Stimulated activated effector memory CD8-positive, alpha-beta T cell treated with anti-CD3 and anti-CD28 coated beads, Interleukin-12 subunit alpha, Interleukin-12 subunit beta, amount 100 ng/mL, for 72 hours (primary cell): ENCODE measurements at places on chromosomes 16 and 17.
A peak's percentile ranks its signal among the peaks of the same experiment; 100 is the strongest.

DNA sequence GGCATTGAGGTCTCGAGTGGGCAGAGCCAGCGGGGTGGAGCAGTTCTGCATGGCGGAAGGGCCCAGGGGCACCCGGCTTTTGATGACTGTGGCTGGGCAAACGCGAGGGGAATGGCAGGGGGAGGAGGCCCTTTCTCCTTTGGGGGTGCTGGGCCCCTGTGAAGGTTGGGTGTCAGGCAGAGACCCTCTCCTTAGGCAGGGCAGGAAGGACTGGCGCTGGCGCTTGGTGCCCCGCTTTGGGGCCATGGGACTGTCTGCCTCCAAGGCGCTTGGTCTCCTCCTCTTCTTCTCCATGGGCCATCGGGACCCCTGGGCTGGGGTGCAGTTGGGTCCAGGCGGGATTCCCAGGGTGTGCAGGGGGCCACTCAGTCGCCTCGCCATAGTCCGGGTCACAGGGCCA, 12.8 kb upstream of the GFAP start:
- DNase-seq = no peak

DNA sequence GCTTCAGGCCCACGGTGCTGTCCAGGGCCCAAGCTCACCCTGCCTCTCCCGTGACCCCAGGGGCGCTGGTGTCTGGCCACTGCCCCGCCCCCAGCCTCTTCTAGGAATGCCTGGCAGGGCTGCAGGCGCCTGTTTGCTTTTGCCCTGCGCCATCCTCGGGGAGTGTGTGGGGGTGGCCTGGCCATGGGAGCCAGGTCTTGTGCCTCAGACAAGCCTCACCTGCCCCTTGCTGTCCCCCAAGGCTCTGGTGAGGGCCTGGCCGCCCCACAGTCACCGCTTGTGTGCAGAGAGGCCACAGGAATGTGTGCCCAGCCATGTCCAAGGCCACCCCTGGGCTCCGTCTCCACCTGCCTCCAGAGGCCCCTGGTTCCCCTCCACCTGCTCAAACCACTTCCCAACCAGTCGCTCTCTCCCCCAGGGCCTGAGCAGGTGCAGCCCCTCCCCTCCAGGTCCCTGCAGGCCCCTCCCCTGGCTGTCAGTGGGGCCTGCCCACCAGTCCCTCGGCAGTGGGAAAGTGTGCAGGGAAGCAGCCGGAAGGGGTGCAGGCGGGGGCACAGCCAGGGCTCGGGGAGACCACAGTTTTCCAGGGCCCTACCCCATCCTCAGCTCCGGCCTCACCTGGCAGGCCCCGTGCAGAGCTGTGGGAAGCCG, 841 bp upstream of the IGFALS start:
- peak; percentile 48 for DNase-seq

GRCh38 chr17:21275047-21275578, 9.4 kb upstream of the MAP2K3 start:
- no peak for DNase-seq

- DNase-seq = no peak
Measured at GRCh38 chr17:43931062-43931571, 11.2 kb downstream of the PPY start.

- DNase-seq = no peak
Measured at GRCh38 chr17:37392024-37392590, 14.5 kb downstream of the ACACA start.

DNA sequence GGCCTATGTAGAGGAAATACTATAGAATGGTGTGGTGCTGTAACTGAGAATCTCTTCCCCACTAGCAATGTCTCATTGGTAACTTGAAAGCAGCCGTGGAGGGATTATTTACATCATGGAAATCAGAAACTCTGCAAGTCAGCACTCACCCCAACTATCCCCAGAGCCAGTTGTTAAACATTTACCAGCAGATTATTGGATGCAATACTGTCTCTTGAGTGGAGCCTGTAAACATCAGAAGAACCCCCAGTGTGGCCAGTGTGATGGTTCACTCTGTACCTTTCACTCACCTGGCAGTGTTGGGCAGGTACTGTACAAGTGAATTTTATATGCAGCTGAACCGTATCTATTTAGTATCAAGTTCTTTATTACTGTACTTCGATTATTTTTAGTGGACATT, 299.8 kb upstream of the SALL1 start:
- no peak for DNase-seq

GRCh38 chr17:50055426-50056216, at the start of gene ITGA3:
Gene ITGA3, plus strand, starts transcription at chr17:50056110. Its CDS starts 330 bp downstream, at chr17:50056440.
- peak; percentile 37 for DNase-seq

DNA sequence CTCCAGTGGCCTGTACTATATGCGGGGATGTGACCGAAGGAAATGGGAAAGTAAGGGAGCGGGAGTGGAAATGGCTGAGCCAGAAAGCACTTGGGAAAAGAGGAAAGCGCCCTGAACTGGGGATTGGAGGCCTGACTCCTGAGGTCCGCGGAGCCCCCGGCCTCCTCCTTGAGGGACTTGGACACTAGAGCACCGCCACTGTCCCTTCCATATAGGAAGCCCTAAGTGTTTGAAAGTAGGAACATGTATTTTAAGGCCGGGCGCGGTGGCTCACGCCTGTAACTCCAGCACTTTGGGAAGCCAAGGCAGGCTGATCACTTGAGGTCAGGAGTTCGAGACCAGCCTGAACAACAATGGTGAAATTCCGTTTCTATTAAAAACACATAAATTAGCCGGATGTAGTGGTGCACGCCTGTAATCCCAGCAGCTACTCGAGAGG, 530 bp upstream of the ZDHHC7 start:
- DNase-seq = no peak

DNA sequence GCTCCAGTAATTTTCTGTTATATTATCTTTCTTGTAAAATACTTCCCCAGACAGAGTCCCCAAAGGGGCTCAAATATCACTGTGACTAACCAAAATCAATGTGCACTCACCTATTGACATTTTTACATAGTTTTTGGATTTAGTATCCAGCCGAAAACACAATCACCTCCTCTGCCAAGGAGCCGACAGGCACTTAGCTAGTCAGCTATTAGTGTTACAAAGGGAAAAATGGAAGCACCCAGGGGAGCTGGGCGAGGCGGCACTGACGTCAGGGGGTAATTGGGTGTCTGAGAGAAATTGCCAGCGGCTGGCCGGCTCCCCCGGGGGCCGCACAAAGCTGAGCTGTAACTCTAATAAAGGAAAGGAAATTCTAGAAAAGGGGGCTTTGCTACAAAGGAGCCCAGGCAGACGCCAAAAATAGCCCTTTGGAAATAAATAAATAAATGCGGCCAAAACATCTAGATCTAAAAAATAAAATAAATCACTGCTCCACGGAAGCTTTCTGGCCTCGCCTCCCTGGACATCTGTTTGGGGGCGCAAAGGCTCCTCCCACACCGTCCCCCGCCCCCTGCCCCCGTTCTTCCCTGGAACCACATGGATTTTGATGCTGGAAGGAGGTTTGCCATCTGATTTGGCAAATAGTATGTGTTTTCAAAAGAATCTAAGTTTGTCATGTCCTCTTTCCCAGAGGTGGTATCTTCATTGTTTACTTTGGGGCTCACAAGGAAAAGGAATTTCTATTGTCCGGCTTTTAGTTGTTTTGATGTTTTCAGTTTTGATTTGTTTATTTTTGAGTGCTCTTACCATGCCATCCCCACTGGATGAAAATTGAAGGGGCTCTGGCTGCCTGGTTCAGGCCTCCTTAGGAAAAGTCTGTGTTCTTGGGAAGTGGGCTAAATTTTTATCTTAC, 156.7 kb downstream of the ZNF423 start:
- no peak for DNase-seq

GRCh38 chr16:21159281-21159951, 942 bp downstream of the LDAF1 start:
- no peak for DNase-seq

GRCh38 chr17:78365561-78366108, 5.8 kb upstream of the SOCS3 start:
- DNase-seq = no peak

DNA sequence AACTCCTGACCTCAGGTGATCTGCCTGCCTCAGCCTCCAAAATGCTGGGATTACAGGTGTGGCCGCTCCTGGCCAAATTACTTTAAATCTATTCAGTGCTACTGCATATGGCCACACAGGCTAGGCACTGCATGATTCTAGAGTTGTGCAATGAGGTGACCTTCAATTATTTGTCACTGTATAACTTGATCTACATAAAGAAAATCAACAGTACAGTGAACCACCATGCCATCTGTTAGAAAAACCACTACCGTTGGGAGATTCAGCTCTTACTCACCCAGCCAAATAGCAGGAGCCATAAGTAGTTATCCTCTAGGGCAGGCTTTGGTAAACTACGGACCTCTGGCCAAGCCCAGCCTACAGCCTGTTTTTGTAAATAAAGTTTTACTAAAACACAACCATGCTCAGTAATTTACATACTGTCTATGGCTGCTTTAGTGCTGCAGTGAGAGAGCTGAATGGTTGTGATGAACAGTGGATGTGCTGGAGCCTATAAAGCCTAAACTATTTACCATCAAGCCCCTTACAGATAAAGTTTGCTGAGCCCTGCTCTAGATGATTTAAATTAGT, 40.7 kb upstream of the TANC2 start:
- DNase-seq = no peak

- no peak for DNase-seq
Measured at GRCh38 chr16:81755915-81756614, 23.0 kb upstream of the PLCG2 start.

DNA sequence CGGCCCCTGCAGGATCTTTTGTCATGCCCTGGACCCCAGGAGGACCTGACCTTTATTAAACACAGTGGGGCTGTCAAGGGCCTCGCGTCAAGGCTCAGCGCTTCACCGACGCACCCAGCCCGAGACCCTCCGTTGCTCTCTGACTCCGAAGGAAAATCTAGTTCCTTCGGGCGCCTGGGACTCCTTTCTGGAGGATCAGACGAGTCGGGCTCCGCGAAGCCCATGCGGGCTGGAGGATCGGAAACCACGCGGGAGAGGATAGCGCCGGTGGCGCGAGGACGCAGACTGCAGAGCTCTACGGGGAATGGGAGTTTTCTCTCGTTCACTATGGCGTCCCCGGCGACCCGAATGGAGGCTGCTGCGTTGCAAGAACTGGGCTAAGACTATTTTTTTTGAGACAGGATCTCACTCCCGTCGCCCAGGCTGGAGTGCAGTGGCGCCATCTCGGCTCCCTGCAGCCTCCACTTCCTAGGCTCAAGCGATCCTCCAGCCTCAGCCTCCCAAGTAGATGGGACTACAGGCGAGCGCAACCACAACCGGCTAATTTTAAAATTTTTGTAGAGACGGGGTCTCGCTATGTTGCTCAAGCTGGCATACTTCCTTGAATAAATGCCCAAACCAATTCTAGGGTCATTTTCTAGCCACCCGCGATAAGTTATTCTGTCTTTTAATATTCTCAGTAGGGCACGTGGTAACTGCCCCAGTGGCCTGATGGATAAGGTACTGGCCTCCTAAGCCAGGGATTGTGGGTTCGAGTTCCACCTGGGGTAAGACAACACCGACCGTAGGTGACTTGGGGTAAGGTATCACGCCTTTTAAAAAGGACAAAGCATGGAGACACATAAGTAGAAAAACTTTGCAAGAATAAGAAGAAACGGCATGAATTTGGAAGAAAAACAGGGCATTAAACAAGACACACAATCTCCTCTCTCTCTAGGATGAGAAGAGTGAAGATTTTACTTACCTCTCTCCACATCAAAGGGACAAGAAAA, 5.5 kb downstream of the OR1F1 start:
- no peak for DNase-seq

DNA sequence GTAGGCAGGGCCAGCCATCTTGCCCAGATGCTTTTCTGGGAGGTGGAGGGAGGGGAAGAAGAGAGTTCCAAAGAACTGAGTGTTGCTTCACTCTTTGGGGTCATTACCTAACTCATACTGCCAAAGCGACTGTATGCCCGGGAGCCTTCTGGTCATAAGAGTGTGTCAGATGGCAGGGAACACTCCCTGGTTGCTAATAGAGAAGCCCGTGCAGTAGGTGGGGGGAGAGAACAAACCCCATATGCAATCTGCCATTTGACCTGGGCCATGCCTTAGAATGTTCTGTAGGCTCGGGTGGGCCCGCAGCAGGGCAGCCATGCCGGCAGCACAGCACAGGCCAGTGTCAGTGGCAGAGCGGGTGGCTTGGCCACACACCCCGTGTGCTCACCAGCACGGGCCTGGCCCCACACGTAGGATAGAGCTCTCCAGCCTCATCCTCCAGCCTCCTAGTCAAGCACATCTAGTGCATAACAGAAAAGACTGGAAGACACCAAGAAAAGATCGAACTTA, 120.5 kb downstream of the SOCS1 start:
- DNase-seq = no peak

DNA sequence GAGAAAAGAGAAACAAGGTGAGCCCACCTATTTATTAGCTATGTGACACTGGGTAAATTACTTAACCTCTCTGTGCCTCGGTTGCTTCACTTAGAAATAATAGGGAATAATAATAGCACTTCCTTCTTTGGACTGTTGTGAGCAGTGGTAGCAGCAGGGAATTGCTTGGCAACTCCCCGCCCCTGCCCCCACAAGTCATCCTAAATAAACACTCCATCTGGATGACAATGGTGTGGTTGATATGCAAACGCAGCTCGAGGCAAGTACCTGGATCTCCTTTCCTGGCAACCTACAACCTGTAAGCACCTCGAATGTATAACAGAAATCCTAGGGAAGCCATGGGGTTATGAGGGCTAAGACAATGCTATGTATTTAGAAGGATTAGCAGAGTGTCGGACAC, 9.1 kb downstream of the TEKT3 start:
- DNase-seq = no peak

DNA sequence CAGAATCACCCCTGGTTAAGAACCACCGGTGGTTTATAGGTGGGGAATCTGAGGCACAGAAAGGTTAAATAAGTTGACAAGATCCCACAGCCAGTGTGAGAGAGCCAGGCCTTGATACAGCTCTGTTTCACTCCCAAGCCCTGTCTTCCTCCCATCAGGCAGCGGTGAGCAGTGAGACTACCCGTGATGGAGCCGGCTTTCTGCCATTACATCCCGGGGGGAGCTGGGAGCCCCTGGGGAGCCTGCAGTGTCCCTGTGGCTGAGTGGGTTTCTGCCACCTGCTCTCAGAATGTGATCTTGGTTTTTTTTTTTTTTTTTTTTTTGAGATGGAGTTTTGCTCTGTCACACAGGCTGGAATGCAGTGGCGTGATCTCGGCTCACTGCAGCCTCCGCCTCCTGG, 66.4 kb downstream of the ABCC1 start:
- DNase-seq = no peak

DNA sequence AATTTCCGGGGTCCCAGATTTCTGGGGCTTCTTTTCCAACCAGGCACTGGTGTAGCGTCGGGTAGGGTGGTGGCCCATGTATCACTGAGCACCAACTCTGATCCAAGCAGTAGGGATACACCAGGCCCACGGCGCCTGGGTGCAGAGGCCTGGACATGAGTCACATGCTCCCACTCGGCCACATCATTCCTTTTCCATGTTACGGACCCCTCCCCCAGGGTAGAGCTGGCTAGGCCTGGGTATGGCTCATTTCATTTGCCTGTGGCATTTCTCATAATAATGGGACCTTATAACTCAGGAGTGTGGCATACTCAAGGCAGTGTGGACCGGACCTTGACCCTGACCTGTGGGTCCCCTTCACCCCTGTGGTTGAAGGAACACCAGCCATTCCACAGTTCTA, 18.0 kb upstream of the NDRG4 start:
- no peak for DNase-seq
